ENCODE measurements at places on chromosomes 11 and 22.

GRCh38 chr11:93291898-93292297, 38.6 kb upstream of the DEUP1 start:
- no peak for DNase-seq

DNA sequence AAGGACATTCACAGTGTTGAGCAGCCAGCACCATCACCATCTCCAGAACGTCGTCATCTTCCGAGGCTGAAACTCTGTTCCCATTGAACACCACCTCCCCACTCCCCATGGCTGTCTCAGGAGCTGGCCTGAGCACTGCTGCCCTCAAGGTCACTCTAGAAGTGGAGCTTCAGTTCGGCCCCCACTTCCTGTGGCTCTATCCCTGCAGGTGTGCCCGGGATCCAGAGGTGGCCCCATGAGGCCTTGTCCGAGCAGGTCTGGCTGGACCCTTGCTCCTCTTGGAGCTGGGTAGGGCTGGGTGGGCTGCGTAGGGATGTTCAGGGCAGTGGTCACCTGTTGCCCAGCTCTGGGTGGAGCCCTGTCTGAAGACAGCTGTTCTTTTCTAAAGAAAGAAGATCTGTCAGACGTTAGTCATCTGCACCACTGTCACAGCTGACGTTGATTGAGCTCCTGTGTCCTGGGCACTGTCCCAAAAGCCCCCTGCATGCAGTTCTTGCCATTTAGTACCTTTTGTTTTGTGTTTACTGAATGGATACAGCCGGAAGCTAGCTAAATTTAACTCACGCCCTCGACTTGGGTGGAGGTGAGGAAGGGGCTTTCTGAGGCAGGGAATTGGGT, 75.5 kb upstream of the CLDN5 start:
- no peak for DNase-seq

- DNase-seq, result no peak
Observed at GRCh38 chr11:98289617-98290263, 731.0 kb upstream of the CNTN5 start.

- no peak for DNase-seq
Observed at GRCh38 chr22:29150701-29151100, 55.0 kb upstream of the EMID1 start.

GRCh38 chr22:40714499-40715337, 35.4 kb downstream of the MCHR1 start:
- no peak for DNase-seq

DNA sequence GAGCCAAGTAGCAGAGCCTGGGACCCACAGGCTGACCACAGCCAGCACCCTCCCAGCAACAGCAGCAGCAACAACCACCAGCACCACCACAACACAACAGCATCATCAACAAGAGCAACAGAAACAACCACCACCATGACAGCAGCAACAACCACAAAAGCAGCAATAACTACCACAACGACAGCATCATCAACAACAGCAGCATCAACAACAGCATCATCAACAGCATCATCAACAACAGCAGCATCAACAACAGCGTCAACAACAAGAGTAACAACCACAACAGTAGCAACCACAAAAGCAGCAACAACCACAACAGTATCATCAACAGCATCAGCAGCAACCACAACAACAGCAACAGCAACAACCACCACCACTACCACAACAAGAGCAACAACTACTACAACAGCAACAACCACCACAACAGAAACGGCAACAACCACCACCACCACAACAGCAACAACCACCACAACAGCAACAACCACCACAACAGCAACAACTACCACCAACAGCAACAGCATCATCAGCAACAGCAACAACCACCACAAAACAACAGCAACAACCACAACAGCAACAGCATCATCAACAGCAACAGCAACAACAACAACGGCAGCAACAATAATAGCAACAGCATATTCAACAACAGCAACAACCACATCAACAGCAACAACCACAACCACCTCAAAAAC, 22.1 kb upstream of the FGF3 start:
- DNase-seq, result no peak

- DNase-seq, result no peak
Observed at GRCh38 chr22:48052621-48052890, 1290.1 kb downstream of the TBC1D22A start.

Measured in activated B cell treated with CpG ODN at 0.5 μM for 24 hours (primary cell).